ENCODE measurements at places on chromosomes 16 and 17.

DNA sequence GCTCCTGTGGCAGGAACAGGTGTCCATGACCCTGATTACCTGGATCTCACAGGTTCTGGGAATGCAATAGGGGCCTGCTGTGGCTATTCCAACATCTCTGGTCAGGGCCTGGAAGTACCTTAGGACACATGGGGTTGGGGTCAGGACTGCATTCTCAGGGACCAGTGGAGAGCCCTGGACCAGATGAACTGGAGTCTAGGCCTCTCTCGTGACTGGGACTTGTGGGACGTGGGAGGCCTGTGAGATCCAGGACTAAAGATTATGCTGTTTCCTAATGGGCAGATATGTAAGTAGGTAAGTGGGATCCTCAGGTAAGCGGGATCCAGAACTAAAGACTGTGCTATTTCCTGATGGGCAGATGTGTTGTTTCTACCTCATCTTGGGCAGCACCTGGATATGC, 16.2 kb upstream of the CD300A start:
- no peak for DNase-seq

DNA sequence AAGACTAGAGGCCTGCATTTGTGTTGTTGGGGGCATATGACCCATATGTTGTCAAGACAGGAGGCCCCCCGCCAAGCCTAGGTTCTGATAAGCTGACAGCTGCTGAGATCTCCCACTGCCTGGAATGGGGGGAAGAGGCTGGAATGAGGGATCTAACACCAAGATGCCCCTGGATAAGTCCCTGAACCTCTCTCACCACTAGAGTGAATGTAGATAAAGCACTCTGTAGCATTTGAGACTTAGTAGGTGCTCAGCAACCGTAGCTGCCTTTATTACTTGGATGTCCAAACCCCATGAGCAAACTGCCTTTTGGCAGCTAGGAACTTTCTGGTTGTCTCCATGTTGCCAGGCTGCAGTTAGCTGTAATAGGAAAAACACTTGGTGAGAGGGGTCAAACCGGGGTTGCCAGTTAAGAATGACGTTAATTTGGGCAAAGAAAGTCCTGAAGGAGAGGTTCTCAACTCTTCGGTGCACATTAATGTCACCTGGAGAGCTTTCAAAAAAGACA, 4.4 kb upstream of the RASL10B start:
- no peak for DNase-seq

DNA sequence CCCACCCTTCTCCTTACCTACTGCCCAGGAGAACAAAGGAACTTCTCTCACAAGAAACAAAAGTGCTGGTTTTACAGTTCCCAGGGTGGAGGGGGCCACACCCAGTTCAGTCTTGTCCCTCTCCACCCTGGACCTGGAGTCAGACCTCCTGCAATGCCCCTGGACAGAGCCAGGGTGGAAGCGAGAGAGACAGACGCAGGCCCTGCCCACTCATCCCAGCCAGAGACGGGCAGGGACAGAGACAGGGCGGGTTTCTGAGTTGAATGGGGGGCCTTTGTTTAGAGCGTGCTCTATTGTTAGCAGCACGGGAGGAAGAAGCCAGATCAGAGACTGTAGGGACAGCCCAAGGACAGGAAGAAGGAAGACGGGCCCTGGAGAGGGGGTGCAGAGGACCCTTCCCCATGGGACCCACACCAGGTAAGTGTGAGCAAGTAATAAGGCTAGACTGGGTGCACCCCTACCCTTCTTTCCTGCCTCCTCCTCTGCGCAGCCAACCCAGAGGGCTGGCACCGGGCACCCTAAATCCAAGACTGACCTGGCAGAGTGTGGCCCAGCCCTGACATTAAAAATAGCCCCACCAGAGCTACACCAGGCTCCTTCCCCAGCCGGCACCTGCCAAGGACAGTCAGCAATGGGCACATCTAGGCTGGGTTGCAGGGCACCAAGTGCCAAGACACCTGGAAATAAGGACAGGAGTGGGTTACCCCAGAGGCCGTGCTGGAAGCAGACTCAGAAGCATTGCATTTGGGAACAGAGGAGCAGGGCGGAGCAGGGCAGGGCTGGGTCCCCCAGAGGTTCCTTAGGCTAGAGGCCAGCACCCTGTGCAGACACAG, 10.9 kb downstream of the JUP start:
- no peak for DNase-seq

DNA sequence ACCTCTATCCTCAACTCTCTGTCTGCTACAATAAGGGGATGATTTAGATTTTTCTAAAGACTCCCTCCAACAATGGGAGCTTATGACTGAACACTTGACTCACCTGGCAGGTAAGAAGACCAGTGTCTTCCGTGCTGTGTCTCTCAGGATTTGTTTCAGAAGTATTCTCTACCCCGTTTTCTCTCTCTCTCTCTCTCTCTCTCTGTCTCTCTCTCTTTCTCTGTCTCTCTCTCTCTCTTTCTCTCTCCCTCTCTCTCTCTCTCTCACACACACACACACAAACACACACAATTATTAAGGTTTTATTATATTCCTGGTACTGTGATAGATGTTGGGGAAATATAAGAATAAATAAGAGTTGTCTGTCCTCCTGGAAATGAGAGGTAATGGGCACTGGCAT, 263.9 kb downstream of the TOX3 start:
- DNase-seq: no peak

DNA sequence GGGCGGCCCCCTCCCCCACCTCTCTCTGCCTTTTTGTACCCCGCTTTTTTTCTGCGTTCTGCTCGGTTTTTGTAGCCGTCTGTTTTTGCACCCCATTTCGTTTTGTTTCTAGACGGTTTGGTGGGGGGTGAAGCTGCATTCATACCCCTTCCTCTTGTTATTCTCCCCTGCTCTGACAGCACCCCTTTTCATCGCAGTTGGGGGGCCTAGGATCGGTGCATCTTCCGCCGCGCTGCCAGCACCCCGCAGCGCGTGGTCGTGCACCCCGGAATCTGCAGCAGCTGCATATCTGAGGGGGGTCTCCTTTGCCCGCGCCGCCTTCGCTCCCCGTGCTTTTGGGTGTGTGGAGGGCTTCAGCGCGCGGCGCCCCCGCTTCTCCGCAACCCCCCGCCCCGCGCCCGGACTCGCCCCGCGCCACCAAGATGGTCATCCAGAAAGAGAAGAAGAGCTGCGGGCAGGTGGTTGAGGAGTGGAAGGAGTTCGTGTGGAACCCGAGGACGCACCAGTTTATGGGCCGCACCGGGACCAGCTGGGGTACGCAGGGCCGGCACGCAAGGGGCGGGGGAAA, 455 bp downstream of the ATP1B2 start:
- no peak for DNase-seq

GRCh38 chr17:43640491-43641252, 21.1 kb downstream of the MEOX1 start:
- no peak for DNase-seq

DNA sequence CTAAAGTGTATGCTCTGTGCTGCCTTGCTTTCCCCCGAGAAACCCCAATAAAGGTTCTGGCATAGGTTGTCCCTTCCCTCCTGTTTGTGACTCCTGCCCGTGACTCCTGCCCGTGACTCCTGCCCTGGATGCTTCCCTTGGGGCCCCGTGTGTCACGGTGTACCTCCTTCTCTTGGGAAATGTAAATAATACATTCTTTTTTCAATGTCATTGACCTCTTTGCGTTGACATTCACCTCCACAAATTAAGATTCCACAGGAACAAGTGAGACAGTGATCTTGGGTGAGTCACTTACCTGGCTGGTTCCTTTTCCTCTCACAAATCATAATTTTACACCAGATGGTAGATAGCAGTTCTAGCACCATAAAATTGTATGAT, 632 bp downstream of the CCL15 start:
- no peak for DNase-seq

GRCh38 chr17:35361027-35361426, 12.4 kb downstream of the SLFN11 start:
- DNase-seq: no peak

- DNase-seq: no peak
Measured at GRCh38 chr16:24054741-24055491, 201.2 kb upstream of the CACNG3 start.

- DNase-seq: no peak
Measured at GRCh38 chr17:40182606-40183005, 5.3 kb downstream of the RAPGEFL1 start.

- no peak for DNase-seq
Measured at GRCh38 chr17:28956112-28956511, 4.8 kb upstream of the PHF12 start.

- no peak for DNase-seq
Measured at GRCh38 chr17:55648086-55648485, 74.6 kb downstream of the TMEM100 start.

DNA sequence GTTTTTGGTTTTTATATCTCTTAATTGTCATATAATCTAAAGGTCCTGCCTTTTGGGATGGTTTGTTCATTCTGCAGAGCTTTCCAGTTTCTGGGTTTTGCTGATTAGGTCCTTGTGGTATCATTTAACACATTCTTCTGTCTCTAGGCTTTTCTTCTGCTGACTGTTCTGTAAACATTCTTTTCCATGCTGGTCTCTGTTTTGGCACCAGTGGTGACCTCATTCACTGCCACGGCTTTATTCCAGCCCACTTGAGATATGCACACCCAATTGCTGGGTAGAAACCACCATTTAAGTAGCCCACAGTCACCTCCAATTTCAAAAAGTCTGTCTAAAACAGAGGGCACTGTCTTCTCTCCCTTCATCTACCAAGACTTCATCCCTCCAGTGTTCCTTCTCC, 31.1 kb upstream of the COX10 start:
- no peak for DNase-seq

DNA sequence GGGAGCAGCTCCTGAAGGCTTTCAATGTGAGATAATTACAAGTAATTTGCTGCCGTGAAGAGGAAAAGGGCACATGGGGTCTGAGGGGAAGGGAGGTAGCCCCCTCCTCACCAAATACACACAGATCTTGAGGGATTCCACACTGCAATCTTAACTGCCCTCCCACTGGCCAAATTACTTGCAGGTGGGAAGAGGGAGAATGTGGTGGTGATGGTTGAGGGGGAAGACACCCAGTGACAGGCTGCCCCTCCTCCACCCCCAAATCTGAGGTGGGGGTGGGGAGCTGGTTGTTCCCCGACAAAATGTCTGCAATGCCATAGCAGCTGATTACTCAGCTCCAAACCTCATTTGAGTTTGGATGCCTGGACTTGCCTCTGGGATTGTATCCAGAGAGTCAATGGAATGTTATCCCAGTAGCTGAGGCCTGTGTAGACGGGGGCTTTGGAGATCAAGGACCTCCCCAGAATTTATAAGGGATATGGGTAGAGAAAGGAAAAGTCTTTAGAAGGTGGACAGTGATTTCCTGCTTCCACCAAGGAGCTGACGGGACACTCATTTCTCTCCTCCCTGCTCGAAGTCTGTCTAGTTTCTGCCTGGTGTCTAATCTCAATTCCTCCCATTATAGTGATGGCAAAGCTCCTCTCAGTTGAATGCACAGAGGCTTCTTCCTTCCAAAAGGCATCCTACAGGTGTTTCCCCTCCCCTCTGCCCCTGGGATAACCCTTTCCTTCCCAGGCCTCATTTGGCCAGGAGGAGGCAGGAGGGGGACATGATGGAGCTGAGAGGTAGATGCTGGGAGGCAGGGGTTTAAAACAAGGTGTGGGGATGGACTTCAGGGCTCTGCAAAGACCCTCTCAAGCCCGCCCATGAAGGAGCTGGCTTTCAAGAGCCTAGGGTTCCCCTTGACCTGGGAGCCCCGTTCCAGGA, 8.7 kb downstream of the DLX4 start:
- no peak for DNase-seq

GRCh38 chr16:26700250-26700649, 366.5 kb upstream of the C16orf82 start:
- no peak for DNase-seq

DNA sequence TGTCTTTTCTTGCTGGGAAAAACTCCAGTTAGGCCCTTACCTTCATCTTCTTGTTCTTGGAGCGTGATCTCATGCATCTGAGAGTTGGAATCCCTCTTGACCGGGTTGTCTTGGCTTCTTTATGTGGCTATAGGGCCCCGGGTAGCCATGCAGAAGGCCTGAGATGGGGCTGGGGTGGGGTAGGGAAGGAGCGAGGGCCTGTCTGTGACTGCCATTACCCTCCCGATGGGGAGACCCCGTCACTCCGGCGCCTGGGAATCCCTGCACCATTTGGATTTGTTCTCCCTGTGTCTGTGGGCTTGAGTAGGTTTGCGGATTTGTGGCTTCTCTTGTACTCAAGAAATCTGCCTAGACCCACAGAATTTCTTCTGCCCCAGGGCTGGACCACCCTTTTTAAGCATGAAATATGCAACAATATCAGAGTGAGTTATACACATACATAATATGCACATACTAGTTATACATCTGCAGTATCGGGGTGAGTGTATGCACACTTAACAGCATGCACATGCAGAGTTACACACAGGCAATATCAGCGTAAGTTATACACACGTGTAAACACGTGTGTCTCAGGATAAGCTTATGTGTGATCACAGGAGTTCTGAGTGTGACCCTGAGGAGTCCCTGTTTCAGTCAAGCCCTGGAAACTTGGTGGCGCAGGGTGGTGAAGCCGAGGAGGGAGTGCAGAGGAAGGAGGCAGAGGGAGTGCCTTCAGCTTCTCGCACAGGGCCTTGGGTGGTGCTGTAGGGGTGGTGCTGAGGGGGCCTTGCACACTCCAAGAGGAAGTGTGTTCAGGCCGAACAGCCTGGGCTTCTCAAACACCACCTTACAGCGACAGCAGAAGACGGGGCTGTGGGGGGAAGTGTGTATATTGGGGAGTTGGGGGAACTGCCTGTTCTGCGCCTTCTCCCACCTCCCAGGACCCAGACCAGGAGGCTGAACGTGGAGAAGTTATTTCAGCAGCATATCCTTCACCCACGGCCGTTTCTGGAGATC, 18.5 kb downstream of the CCDC42 start:
- no peak for DNase-seq

GRCh38 chr16:87782033-87782432, 16.2 kb upstream of the KLHDC4 start:
- DNase-seq: no peak

DNA sequence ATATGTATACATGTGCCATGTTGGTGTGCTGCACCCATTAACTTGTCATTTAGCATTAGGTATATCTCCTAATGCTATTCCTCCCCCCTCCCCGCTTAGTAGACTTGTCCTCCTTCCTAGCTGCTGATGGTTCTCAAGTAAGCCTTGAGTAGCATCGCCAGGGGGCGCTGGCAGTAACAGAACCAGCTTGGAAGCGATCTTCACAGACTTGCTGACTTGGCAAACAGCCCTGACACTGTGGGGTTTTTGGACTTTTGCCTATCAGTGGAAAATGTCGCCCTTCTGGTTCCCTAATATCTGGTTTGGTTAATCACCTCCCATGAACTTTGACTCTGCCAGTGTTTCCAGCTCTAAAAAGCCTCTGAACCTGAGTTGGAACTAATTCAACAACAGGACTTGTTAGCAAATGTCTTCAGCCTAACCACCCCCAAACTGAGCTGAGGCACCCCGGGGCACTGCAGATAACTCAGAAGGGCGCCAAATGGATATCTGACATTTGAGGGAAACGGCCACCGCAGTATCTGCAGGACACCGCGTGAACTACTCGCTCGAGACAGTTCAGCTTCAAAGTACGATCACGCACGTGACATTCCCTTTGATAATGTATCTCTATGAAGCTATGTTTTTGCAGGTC, 15.4 kb upstream of the SPATA32 start:
- peak; percentile 85 for DNase-seq

Data from activated T-helper 1 cell treated with anti-CD3 and anti-CD28 coated beads, Interleukin-2, amount 50 U/mL, for 16 hours (primary cell).